ENCODE measurements at places on chromosomes 1 and 21.

GRCh38 chr21:37475186-37475868 lies 108.8 kb downstream of the DYRK1A start:
- DNase-seq: no peak

DNA sequence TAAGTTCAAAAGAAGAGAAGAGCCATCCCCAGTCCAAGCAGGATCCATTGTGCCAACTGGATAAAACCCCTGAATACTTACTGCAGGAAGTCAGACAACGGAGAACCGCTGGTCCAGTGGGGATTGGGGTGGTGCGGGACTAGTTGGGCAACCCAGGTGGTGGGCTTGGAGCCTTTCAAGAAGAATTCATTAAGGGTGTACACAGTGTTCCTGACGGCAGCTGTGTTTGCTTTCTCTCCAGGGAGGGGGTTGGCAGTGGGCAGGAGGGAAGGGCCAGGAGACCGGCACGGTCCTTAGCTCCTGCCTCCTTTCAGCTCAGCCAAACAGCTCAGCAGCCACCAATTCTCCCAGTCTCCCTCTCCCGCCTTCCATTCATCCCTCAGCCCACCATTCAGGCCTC lies 7.1 kb upstream of the CDK18 start:
- no peak for DNase-seq

DNA sequence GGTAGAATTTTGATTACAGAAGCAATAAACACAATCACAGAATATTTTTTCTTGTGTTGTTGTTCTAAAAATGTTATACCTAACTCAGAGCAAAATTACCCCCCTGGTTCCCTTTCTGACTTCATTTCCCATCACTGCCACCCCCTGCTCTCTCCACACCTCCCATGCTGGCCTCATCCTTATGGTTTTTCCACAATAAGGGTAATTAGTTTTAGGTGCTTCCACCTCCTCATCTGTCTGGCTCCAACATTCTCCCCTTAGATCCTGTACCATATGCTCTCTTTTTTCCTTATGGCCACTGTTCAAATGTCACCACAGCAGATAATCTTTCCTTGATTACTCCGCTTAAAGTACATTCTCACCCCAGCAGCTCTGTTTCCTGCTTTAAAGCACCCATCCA lies 2208.6 kb downstream of the MRPL39 start:
- DNase-seq: no peak

DNA sequence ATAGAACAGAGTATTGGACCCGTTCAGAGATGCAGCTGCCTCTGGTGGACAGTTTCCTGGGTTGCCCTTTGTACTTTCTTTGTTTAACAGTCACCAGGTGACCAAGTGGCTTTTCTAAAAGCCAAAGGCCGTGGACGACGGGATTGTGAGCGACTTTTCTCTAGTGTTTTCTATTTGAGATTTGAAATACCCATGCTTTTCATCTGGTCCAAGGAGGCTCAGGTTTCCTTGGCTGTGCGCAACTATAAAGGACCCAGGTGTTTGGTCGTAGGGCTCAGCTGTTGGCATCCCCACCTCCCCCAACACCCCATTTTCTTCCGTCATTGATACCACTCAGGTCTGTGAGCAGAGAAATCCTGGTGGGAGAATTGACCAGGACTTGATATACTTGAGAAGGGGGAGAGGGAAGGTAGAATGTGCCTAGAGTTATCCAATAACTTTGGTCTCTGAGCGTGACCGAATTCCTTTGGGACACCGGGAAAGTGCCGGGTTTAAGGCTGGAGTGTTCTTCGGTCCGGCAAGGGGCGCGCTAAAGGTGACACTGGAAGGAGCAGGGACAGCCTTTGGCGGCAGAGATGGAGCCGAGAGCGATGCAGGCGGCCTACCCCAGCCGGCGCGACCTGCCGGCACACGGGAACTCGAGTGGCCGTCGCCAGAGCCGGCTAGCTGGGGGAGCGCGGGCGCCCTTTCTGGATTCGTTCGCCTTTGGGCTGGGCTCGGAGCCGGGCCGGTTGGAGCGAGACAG lies 83.4 kb upstream of the BMP8A start:
- no peak for DNase-seq

- no peak for DNase-seq
These were observed 223.4 kb downstream of the DSCAM start for GRCh38 chr21:40623528-40623927.
